ENCODE measurements at places on chromosomes 11 and 22. TPM values are rescaled to one million over a fixed set of nuclear protein-coding genes. Genes with fewer than 3 reads are reported as not detected.

DNA sequence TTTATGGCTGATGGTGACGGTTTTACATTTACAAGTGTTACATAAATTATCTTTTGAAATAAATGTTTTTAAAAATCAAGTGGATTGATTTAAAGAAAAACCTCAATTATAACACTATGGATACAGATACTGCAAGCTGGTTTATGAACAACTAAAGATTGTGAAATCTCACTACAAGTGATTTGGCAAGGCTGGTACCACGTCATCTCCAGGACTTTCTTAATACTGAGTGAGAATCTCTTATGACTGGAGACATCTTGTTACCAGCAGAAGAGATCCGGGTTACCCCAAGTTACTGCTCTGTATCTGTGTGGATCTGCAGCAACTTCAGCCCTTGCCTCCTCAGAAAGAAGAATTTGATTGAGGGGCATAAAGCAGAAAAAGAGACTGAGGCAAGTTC is 452.9 kb downstream of the MN1 start:
- no peak overlapping the region for H3K4me3 ChIP-seq
- no peak for DNase-seq
- H3K27ac ChIP-seq: no peak overlapping the region
- no peaks in the 10 kb centered on the region for H3K4me1 ChIP-seq
- no peaks in the 10 kb centered on the region for H3K27me3 ChIP-seq
- no peaks in the 10 kb centered on the region for H3K36me3 ChIP-seq

DNA sequence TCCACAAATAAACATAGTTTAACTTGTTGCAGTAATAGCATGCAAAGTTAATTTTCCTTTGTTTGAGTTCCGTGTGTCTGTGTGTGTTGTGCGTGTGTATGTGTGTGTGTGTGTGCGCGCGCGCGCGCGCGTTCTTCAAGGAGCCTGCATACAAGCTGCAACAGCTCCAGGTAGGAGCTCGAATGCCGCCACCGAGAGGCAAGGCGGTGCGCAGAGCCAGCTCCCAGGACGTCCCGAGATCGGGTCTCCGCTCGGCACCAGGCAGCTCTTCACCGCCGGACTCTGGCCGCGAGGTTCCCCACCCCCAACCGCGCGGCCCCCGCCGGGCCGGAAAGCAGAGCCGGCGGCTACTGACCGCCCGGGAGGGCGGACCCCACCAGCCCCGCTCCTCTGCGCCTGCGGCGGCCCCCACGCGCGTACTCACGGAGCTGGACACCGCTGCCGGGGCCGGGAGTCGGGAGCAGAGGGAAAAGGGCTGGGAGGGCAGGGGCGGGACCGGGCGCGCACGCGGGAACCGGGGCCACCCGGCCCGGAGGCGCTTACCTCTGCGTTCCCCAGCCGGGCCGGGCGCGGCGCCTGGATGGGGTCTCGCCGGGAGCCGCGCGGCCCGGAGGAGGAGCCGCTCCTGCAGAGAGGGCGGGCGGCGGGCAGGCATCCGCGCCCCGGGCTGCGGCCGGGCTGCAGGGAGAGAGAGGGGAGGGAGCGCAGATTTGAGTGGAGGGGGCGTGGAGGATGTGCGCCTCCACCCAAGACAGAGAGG is 40.4 kb upstream of the AKIP1 start:
- H3K4me1 ChIP-seq: peaks cover 8% of the 10 kb centered on the region
- H3K36me3 ChIP-seq: no peaks in the 10 kb centered on the region

Gene MS4A8
- total RNA-seq: 3.3 TPM

Gene NXPE2
- total RNA-seq: 0.92 TPM

DNA sequence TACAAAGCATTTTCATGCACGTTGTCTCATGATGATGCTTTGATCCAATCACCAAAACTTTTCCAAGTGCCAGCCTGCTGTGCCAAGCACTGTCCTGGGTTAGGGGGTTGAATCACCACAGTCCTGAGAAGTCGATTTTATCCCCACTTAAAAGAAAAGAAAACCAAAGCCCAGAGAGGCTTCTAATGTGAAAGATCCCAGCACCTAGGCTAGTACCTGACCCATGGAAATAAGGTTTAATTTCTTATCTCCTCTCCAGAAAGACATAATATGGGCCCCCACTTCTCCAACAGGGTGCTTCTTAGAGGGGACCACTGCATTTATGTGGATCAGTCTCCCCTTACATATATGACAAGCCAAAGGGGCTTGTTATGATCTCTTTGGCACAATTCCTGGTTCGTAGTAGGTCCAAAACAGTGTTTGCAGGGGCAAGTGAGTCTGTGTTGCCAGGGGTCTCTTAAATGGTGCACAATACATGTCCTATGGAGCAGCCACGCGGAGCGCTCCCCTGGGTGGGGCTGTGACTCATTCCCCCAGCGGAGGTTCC is 1.9 kb upstream of the BCL9L start:
- no peak overlapping the region for H3K4me3 ChIP-seq
- H3K4me1 ChIP-seq: peaks cover 6% of the 10 kb centered on the region
- peak overlapping the region; percentile 76 for H3K27ac ChIP-seq
- H3K36me3 ChIP-seq: no peaks in the 10 kb centered on the region
- no peaks in the 10 kb centered on the region for H3K27me3 ChIP-seq

DNA sequence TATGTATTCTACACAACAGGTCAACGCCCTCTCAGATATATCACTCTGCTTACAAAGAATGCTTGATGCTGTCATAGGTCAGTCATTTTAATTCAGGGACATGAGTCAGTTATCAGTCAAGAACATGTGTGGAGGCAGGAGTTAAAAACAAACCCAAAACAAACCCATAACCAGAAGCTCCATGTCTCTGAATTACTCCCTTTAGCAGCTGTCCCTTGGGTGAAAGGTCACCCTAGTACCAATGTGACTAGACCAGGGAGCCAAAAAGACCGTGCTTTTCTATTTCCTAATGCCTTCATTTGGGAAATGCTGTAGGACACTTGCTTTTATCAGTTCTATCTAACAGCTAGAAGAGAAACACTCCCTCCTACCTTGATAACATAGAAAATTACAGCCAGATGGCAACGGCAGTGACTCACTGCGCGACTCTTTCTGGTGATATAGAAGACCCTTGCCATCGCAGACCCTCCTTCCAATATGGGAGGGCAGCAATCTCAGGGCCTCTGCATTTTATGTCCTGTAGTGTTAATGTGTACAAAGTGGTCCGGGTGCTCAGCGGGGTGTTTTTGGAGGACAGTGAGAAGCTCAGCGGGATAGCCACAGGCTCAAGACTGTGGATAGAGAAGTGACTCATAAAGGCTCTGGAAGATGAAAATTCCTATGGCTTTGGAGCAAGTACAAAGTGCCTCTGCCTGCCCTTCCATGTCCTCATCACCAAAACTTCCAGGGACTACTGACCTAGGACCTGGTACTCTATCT is 24.8 kb downstream of the APOL5 start:
- H3K36me3 ChIP-seq: no peaks in the 10 kb centered on the region
- no peak overlapping the region for H3K4me3 ChIP-seq
- peaks cover 3% of the 10 kb centered on the region for H3K4me1 ChIP-seq

GRCh38 chr22:32207971-32208480 is 3.2 kb upstream of the RFPL2 start:
- no peak for DNase-seq
- H3K27ac ChIP-seq: no peak overlapping the region
- peaks cover 2% of the 10 kb centered on the region for H3K4me1 ChIP-seq
- no peaks in the 10 kb centered on the region for H3K27me3 ChIP-seq
- H3K36me3 ChIP-seq: no peaks in the 10 kb centered on the region
- H3K4me3 ChIP-seq: no peak overlapping the region

Gene ACAT1
- total RNA-seq: 84.4 TPM

DNA sequence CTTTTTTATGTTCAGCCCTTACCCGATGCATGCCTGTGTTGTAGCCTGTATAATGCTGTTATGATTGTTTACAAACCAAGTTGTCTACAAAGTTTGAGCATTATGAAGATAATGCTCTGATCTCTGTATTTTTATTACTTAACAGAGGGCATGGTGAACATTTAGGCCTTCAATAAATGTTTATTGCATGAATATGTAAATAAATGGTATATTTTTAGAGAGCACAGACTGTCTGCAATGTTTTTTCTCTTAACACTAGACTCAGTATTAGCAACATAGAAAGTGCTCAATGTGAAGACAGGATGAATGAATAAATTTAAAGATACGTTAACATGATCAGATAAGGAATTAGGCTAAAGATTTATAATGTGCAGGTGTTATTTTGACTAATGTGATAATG is 130.9 kb downstream of the UVRAG start:
- H3K4me3 ChIP-seq: no peak overlapping the region
- H3K27ac ChIP-seq: no peak overlapping the region
- DNase-seq: no peak

Gene OSM
- 0.94 TPM for total RNA-seq
